ENCODE measurements at places on chromosomes 7 and 10. TPM values are rescaled to one million over a fixed set of nuclear protein-coding genes. Genes with fewer than 3 reads are reported as not detected.
A peak's percentile ranks its signal among the peaks of the same experiment; 100 is the strongest.

Gene TMEM270
- not detected for total RNA-seq

Gene GLI3
- total RNA-seq = 11.7 TPM

Gene TOMM7
- 303 TPM for total RNA-seq

Gene XRCC2
- total RNA-seq = 0.45 TPM

Gene GOLGA7B
- 0.06 TPM for total RNA-seq

Gene UROS
- total RNA-seq = 38.7 TPM

Gene ZNF365
- total RNA-seq = 2.0 TPM

GRCh38 chr7:77838929-77839491, 40.4 kb downstream of the PHTF2 start:
- no peak overlapping the region for H3K27ac ChIP-seq
- peaks cover 9% of the 10 kb centered on the region for H3K4me1 ChIP-seq
- H3K27me3 ChIP-seq = no peaks in the 10 kb centered on the region
- DNase-seq = no peak
- H3K36me3 ChIP-seq = no peaks in the 10 kb centered on the region
- H3K4me3 ChIP-seq = no peak overlapping the region

DNA sequence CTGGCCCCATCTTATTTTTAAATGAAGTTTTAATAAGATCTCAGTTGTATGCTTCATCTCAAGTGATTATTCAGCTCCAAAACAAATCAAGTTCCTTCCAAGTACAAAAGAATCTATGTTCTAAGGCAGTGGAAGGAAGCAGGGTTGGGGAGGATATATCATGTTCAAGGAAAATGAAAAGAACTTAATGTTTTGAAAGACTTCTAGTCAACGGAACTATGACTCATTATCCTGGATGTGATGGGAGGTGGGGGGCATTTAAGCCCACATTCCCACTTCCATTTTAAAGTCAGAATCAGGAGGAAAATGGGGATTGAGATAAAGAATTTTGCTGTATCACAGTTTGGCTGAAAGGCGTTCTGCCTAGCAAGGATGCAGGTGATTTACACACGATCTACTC, 59.4 kb downstream of the FANK1 start:
- no peaks in the 10 kb centered on the region for H3K27me3 ChIP-seq
- no peak for DNase-seq
- H3K36me3 ChIP-seq = no peaks in the 10 kb centered on the region
- H3K4me1 ChIP-seq = no peaks in the 10 kb centered on the region
- no peak overlapping the region for H3K27ac ChIP-seq

GRCh38 chr7:47488969-47489342, 93.0 kb downstream of the TNS3 start:
- no peaks in the 10 kb centered on the region for H3K27me3 ChIP-seq
- DNase-seq = no peak
- no peak overlapping the region for H3K27ac ChIP-seq

- no peaks in the 10 kb centered on the region for H3K36me3 ChIP-seq
- H3K27me3 ChIP-seq = peaks cover 30% of the 10 kb centered on the region
- H3K27ac ChIP-seq = no peak overlapping the region
Measured at GRCh38 chr7:37452346-37452745, 3.7 kb upstream of the ELMO1 start.

- no peak overlapping the region for H3K27ac ChIP-seq
- H3K36me3 ChIP-seq = peaks cover 77% of the 10 kb centered on the region
- peaks cover under 1% of the 10 kb centered on the region for H3K4me1 ChIP-seq
Measured at GRCh38 chr10:12208460-12208859, 12.5 kb downstream of the CDC123 start.

- no peak for DNase-seq
- no peak overlapping the region for H3K27ac ChIP-seq
- H3K27me3 ChIP-seq = no peaks in the 10 kb centered on the region
- H3K4me3 ChIP-seq = no peak overlapping the region
Measured at GRCh38 chr7:17070231-17070708, 188.5 kb upstream of the AGR3 start.

- H3K36me3 ChIP-seq = no peaks in the 10 kb centered on the region
- no peak for DNase-seq
- no peak overlapping the region for H3K4me3 ChIP-seq
- no peaks in the 10 kb centered on the region for H3K27me3 ChIP-seq
- peaks cover 5% of the 10 kb centered on the region for H3K4me1 ChIP-seq
Measured at GRCh38 chr7:93011351-93012294, 106.2 kb downstream of the SAMD9 start.

- peak overlapping the region; percentile 82 for H3K27ac ChIP-seq
- no peak overlapping the region for H3K4me3 ChIP-seq
- H3K4me1 ChIP-seq = peaks cover 69% of the 10 kb centered on the region
- peaks cover 40% of the 10 kb centered on the region for H3K36me3 ChIP-seq
Measured at GRCh38 chr7:128859232-128860157, 3.2 kb upstream of the ATP6V1F start.

DNA sequence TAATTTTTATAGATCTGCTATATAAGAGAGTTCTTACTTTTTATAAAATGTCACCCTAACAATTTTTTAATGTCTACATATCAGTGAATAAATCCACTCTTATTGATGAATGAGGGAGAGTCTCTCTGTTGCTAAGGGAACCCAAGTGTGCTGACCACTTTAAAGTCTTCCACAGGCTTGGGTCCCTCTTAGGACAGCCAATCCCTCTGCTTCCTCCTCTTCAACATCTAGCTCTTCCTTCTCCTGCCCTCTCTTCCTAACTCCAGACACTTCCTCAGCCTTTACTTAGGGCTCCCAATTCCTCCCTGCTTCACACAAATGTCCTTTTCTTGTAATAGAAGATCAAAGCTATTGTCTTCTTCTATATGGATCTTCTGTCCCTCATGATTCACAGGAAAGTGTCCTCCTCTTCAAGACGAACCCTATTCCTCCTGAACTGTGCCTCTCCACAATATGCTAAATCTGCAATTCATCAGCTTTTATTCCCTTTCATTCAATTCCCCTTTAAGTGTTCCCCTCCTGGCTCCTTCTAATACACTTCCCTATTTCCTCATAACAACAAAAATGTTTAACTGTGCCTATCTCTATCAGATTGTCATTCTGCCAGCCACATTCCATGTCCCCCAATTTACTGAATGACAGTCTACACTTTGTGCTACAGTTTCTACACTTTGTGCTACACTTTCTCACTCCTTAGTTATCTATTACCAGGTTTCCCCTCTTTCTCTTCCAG, 37.7 kb downstream of the CDK6 start:
- no peak for DNase-seq
- H3K27ac ChIP-seq = peak overlapping the region; percentile 58
- no peak overlapping the region for H3K4me3 ChIP-seq
- peaks cover 77% of the 10 kb centered on the region for H3K4me1 ChIP-seq

GRCh38 chr10:11478807-11479206, 132.6 kb downstream of the USP6NL start:
- DNase-seq = no peak
- H3K4me1 ChIP-seq = no peaks in the 10 kb centered on the region
- no peak overlapping the region for H3K27ac ChIP-seq
- H3K27me3 ChIP-seq = no peaks in the 10 kb centered on the region

GRCh38 chr7:142811154-142811737, 40.5 kb downstream of the PRSS2 start:
- H3K27ac ChIP-seq = no peak overlapping the region
- no peak overlapping the region for H3K4me3 ChIP-seq
- no peaks in the 10 kb centered on the region for H3K4me1 ChIP-seq
- no peak for DNase-seq
- no peaks in the 10 kb centered on the region for H3K27me3 ChIP-seq
- no peaks in the 10 kb centered on the region for H3K36me3 ChIP-seq

Data from esophagus muscularis mucosa (tissue), 4 donors.